ENCODE measurements at places on chromosomes 6 and 20. TPM values are rescaled to one million over a fixed set of nuclear protein-coding genes. Genes with fewer than 3 reads are reported as not detected.

Gene GLP1R
- total RNA-seq, result not detected

Gene TNFRSF6B
- total RNA-seq, result 4.1 TPM

Gene CALHM6
- not detected for total RNA-seq

Gene METTL24
- not detected for total RNA-seq

Gene MEP1A
- total RNA-seq, result not detected

Gene NRN1
- total RNA-seq, result 0.39 TPM

Gene PRSS35
- not detected for total RNA-seq

Gene LINC00237
- total RNA-seq, result not detected

Gene FKBP1A
- total RNA-seq, result 86.3 TPM

Gene BTN1A1
- total RNA-seq, result not detected

Gene GOPC
- total RNA-seq, result 8.2 TPM

Gene FAM209A
- total RNA-seq, result 0.83 TPM

Gene ZSCAN26
- total RNA-seq, result 1.0 TPM

Gene GSTA3
- not detected for total RNA-seq

Gene PRKN
- 3.4 TPM for total RNA-seq

Gene SLC17A2
- total RNA-seq, result not detected

Gene MYCT1
- total RNA-seq, result not detected

Gene DPM1
- 76.9 TPM for total RNA-seq

Gene FAM209B
- total RNA-seq, result not detected

Gene TCP11
- total RNA-seq, result not detected

Gene NHLRC1
- 1.6 TPM for total RNA-seq

Gene PDRG1
- 13.3 TPM for total RNA-seq

Gene CDSN
- 0.08 TPM for total RNA-seq

Gene PLN
- total RNA-seq, result not detected

Gene SH3BGRL2
- total RNA-seq, result 19.2 TPM

Gene CALHM5
- 0.08 TPM for total RNA-seq

Gene BFSP1
- 1.4 TPM for total RNA-seq

Gene PRDM13
- not detected for total RNA-seq

Gene RSPO4
- not detected for total RNA-seq

Gene LST1
- total RNA-seq, result not detected

Gene PDCD2
- 117 TPM for total RNA-seq

Gene SOX18
- not detected for total RNA-seq

Gene RIPOR2
- total RNA-seq, result 0.20 TPM

Gene SOD2
- 64.8 TPM for total RNA-seq

Gene NKX2-4
- total RNA-seq, result not detected

Data from HT-29 (cell line).